Thymus (tissue), 14 donors: ENCODE measurements at places on chromosomes 11 and 22. TPM values are rescaled to one million over a fixed set of nuclear protein-coding genes. Genes with fewer than 3 reads are reported as not detected.

The MS4A6E gene
- polyA plus RNA-seq = 2.5 TPM

The SLC37A2 gene
- 3.0 TPM for polyA plus RNA-seq

The BIRC3 gene
- 73.7 TPM for polyA plus RNA-seq

The ESAM gene
- polyA plus RNA-seq = 21.7 TPM

The SYCE3 gene
- polyA plus RNA-seq = 1.1 TPM

The OR6A2 gene
- polyA plus RNA-seq = 0.05 TPM

The SPDYC gene
- polyA plus RNA-seq = 0.11 TPM

The VSIG2 gene
- 0.80 TPM for polyA plus RNA-seq

The DCHS1 gene
- polyA plus RNA-seq = 6.5 TPM

The ISX gene
- 0.02 TPM for polyA plus RNA-seq

The TEX54 gene
- 1.3 TPM for polyA plus RNA-seq
